ENCODE measurements at places on chromosomes 7 and 10.

GRCh38 chr10:132335189-132336063 lies 3.4 kb downstream of the LRRC27 start:
- no peak for ATAC-seq

GRCh38 chr10:28036587-28036986 lies 37.7 kb upstream of the ODAD2 start:
- no peak for ATAC-seq

DNA sequence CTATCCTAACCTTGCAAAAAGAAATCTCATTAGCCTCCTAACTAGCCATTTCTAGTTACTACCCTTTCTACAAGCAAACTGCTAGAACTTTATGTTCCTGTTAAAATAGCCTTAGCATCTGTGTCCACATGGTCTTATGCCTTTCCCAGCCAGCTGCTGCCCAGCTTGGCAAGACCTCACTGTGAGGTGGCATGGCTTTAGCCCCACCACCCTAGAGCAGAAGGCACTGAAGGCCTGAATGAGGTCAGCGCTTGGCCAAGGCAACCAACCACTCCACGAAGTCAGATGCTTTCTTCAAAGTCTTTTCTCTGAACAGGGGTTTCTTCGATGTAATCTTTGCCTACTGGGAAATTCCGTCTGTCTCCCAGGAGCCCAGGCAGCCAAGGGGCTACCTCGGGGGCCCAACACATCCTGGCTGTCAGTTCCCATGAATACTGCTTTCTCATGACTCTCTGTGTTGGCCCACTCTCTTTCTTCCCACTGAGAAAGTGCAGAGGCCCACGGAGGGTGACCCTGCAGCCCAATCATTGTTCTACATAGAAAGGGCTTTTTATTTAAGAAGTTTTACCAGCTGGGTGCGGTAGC lies 41.6 kb downstream of the POLR3A start:
- ATAC-seq = no peak

DNA sequence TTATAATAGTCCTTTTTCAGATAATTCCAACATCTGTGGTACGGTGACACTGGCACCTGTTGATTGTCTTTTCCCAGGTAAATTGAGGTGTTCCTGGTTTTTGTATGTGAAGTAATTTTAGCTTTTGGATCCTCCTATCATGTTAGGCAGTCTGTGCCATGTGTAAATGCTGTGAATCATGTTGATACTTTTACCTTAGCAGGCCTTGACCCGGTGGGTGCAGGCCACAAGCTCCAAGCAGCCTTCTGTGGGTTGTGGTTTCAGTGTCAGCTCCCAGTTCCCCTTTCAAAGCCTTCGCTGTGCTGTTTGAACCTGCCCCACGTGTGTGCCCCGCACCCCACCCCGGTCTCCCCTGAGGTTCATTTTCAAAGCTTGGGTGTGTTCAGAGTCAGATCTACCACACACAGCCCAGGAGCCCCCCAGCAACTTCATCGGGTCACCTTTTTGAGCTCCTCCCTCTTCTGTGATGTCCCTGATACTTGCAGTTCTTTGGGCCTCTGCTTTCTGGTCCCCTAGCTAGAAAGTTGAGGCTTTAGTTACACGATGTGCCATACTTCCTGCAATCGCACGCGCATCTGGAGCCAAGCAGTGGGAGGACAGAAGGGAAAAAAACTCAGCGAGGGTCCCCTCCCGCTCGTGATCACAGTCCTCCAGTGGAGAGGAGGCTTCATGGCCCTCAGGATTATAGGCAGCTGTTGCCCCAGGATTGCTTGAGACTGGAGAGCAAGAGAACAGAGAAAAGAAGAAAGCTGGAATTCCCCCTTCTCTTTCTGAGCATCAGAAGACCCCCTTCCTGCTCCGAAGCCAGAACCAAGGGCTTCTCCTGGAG lies 8.7 kb upstream of the BHLHA15 start:
- peak; percentile 96 for ATAC-seq

DNA sequence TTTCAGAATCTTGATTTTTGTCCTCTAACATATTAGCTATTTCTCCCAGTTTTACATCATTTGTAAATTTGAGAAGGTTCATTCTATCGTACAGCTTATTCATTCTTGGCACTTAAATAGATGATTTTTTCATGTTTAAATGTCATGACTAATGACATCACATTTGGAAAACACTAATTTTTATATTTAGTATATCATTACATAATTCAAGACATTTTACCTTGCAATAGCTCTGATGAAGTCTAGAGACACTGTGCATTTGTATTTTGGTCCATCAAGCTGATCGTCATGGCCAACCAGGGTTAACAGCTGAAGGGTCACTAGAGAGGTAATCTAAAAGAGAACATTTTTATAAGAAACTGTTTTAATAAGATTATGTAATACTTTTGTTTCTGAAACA lies 71.3 kb downstream of the ORC5 start:
- ATAC-seq = no peak

GRCh38 chr10:69869291-69869961 lies 67.7 kb downstream of the COL13A1 start:
- no peak for ATAC-seq

- ATAC-seq = no peak
Observed at GRCh38 chr10:52729271-52730104, 43.1 kb downstream of the MBL2 start.

Data from stimulated activated memory B cell treated with anti-CD40 and anti-IgM and Interleukin-4, amounts not matched to agents 10 μg/mL and 1 μg/mL and 100 μg/mL, for 72 hours (primary cell).